GM12891 (cell line): ENCODE measurements at places on chromosomes 1 and 21.

DNA sequence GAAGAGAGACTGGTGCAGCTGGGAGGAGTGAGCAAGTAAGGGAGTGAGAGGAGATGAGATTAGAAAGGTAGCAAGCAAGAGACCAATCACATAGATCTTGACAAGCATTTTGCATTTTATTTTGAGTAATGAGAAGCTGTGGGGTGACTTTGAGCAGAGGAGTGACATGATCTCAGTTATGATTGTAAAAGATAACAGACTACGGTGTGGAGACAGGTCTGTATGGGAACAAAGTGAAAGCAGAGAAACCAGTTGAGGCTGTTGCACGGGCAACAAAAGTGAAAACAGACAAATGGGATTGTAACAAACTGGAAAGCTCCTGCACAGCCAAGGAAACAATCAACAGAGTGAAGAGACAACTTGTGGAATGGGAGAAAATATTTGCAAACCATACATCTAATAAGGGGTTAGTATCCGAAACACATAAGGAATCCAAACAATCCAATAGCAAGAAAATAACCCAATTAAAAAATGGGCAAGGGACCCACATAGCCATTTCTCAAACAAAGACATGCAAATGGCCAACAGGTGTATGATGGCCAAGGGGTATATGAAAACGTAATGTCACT, 68.4 kb downstream of the SNRPE start:
- no peak for DNase-seq

DNA sequence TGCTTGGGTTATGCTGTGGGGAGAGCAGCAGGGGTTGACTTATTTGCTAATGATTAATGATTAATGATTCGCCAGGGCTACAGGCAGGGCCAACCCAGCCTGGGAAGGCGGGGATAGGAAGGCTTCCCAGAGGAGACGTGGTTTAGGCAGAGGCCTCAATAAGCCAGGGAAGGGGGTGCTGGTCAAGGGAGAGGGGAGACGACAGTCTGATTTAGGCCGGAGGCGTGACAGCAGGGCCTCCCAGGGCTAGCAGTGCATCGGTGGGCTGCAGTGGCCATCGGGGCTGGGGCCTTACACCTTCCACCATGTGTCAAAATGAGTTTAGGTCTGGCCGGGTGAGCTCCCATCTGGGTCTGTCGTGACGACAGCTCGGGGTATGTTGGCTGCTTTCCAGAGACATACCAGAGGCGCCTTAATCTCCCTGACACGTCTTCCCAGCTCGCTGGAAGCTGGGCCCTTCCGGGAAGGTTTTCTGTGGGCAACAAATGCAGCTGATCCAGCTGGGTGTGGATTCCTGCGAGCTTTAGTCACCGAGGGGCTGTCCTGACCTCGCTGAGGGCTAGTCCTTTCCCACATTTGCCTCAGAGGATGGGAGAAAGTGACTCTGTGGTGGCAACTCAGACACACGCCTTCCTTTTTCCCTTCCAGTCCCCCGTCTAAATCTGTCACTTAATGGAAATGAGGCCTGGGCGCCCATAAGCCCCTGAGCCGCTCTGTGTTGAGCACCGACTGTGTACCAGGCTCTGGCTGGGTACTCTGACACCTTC, 3.7 kb upstream of the SLC1A7 start:
- DNase-seq: no peak

- DNase-seq: no peak
Measured at GRCh38 chr1:187122566-187122965, 293.8 kb downstream of the PLA2G4A start.

DNA sequence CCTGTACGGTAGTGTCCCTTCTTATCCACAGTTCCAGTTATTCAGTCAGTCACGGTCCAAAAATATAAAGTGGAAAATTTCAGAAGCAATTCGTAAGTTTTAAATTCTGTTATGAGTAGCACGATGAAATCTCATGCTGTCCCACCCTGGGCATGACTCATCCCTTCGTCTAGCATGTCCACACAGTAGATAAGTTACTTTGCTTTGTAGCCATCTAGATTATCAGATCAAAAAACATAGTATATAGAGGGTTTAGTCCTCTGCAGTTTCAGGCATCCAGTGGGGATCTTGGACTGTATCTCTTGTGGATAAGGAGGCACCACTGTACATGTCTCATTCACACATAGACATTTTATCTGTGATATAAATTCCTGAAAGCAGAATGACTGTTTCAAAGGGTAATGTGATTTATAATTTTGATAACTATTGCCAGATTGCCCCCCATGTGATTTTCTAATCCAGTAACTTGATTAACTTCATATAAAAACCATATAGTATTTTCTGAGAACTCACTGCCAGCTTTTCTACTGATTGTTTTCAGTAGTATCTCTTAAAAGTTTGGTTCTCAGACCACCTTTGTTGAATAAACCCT, 143.3 kb downstream of the DYRK1A start:
- no peak for DNase-seq

DNA sequence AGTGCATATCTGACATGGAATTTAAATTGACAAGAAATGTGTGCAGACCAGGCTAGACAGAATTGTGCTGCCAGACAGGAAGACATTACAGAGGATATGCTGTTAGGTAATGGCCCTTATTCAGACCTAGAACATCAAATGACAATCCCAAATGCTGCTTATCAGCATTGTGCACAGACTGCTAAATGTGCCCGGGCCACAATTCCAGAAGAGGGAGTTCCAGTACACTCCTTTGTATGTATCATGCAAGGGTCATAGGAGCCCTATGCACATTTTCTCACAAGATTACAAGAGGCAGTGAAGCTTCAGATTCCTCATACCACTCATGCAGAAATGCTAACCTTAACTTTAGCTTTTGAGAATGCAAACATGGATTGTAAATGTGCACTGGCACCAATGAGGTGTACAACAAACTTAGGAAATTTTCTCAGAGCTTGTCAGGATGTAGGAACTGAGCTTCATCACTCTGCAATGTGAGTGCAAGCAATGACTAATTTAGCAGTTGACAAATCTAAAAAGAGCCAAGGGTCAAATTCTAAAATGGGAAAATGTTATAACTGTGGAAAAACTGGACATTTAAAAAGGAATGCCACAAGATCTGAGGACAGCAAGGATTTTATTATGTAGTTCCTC, 273.5 kb downstream of the COL11A1 start:
- DNase-seq: no peak

- no peak for DNase-seq
Measured at GRCh38 chr1:214859647-214860046, 222.9 kb upstream of the KCNK2 start.

DNA sequence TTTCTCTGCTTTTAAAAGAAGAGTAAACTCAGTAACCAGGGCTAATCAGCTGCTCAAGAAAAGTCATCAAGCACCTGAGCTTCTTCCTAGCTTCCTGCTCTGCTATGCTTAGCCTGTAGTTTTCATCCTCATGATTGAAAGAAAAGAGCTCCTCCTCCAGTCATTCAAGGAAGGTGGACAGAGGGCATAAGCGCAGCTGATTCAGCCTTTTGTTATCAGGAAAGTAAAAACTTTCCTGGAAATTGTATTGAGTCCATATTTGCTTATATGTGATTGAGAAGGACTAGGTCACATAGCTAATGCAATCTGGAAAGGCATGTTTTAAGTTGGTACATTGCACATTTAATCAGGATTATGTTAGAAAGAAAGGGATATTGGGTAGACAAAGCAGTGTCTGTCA, 8.5 kb upstream of the BACH1 start:
- no peak for DNase-seq

DNA sequence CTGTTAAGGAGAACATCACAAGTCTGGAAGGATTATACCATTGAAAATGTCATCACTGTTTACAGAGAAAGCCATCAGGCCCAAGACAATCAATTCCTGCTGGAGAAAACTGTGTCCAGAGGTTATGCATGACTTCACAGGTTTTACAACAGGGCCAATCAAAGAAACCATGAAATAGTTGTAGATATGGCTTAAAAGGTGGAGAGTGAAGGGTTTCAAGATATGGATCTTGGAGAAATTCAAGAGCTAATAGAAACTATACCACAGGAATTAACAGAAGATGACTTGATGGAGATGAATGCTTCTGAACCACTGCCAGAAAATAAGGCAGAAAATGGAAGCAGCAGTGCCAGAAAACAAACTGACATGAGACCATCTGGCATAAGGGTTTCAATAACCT, 30.2 kb downstream of the USP1 start:
- DNase-seq: no peak

DNA sequence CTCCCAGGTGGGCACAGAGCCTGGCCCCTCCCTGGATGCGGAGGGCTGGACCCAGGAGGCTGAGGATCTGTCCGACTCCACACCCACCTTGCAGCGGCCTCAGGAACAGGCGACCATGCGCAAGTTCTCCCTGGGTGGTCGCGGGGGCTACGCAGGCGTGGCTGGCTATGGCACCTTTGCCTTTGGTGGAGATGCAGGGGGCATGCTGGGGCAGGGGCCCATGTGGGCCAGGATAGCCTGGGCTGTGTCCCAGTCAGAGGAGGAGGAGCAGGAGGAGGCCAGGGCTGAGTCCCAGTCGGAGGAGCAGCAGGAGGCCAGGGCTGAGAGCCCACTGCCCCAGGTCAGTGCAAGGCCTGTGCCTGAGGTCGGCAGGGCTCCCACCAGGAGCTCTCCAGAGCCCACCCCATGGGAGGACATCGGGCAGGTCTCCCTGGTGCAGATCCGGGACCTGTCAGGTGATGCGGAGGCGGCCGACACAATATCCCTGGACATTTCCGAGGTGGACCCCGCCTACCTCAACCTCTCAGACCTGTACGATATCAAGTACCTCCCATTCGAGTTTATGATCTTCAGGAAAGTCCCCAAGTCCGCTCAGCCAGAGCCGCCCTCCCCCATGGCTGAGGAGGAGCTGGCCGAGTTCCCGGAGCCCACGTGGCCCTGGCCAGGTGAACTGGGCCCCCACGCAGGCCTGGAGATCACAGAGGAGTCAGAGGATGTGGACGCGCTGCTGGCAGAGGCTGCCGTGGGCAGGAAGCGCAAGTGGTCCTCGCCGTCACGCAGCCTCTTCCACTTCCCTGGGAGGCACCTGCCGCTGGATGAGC, 34.2 kb downstream of the TRIM11 start:
- DNase-seq: no peak

DNA sequence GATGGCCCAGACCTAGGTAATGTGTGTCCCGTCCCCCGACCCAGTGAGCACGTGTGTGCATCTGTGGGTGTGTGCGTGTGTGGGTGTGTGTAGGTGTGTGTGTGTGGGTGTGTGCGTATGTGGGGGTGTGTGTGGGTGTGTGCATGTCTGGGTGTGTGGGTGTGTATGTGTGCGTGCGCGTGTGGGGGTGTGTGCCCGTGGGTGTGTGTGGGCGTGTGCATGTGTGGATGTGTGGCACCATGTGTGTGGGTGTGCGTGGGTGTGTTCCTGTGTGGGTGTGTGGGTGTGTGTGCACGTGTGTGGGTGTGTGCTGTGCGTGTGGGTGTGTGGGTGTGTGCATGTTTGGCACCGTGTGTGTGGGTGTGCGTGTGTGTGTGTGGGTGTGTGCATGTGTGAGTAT, 309.5 kb downstream of the KIF26B start:
- DNase-seq: no peak

DNA sequence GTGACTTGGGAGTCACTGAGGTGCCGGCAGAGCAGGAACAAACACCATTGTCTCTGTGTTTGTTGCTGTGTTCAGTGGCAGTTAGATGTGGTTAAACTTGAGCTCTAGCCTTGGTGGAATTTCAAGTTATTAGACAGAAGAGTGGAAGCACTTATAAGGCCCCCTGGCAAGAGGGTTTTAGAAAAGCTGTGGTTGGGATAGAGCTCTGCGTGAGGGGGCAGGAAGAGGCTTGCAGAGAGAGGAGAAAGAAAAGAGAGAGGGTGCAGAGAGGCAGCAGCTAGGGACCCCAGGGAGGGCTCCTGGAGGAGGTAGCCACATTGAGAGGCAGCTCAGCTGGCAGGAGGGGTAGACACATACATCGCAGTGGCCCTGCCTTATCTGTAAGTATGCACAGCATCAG, 128.2 kb downstream of the GALNT2 start:
- no peak for DNase-seq

- no peak for DNase-seq
Measured at GRCh38 chr1:15192916-15193550, 39.5 kb downstream of the TMEM51 start.

DNA sequence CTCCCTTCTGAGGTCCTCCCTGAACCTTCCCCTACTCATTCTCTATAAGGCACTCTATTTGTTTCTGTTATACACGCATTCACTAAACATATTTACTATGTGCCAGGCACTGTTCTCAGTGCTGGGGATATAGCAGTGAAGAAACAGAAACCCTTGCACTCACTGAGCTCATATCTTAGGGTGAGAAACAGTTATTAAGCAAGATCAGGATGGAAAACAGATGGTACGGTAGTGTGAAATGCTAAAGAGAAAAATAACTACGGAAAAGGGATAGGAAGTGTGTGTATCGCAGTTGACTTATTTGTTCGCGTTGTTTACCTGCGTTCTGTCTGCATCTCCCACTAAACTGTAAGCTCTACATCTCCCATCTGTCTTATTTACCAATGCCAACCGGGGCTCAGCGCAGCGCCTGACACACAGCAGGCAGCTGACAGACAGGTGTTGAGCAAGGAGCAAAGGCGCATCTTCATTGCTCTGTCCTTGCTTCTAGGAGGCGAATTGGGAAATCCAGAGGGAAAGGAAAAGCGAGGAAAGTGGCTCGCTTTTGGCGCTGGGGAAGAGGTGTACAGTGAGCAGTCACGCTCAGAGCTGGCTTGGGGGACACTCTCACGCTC, 572 bp downstream of the CYB5RL start:
- no peak for DNase-seq

DNA sequence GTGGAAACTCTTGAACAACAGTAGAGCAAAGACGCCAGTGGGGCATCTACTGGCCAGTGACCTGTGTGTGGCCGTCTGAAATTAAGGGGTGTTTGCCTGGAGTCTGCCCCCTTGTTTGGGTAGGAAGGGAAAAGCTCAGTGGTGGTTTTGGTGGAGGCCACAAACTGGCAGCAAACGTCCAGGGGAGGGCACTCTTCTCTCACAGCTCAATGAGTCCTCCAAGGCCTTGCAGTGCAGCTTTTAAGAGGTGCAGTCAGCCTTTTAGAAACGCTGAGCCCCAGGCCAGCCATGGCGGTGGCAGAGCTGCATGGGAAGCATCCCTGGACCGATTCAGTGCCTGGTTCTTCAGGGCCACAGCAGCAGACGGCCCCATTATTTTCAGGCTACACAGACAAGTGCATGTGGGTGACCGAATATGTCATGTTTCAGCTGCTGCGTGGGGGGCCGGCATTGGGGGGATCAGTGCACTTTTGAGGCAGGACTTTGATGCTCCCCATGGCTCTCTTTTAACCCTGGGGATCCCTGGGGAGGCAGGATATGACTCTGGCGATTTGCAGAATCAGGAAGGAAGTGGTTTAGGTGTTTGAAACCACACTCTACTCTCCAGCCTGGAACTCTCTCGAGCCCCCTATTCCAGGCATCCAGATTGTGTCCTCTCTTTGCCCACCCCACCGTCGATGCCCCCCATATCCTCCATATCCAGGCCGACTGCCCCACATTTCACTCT, 414.0 kb downstream of the PRDM2 start:
- DNase-seq: no peak

DNA sequence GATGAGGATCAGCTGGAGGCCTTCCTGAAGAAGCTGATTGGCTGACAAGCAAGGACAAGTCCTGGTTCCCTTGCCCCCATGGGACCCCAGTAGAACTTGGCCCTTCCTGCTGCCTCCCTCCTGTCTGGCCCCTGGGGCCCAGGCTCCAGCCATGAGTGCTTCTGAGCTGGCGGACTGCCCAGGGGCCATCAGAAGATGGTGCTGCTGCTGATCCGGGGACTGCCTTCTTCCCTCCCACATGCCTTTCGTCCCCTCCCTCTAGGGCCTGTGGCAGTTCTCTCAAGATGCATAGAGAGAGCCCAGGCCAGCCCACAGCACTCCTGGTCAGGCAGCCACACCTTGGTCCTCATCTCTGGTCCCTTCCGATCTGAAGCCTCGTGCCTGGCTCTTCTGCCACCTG, 57.9 kb upstream of the PRKACB start:
- DNase-seq: no peak

- DNase-seq: no peak
Measured at GRCh38 chr1:165228111-165228655, 128.3 kb downstream of the LMX1A start.
